ENCODE measurements at places on chromosomes 5 and 9.

DNA sequence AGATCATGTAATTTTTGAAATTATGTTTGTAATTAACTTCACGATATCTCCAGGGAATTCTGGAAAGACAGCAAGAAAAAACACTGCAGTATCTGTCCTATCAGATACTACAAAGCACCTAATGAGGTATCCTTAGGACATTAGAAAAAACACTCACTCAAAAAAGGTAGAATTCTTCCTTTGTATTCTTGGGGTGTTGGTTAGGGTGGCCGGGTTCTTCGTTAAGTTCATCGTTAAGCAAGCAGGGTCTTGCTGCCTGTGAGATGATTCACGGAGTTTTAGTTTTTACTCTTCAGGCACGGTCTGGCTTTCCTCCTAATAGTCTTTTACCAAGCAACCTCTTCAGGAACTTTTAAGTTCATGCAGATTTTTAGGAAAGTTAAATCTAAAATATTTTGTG, 91.4 kb upstream of the IRX4 start:
- DNase-seq, result no peak

GRCh38 chr5:104084896-104085295, 522.3 kb upstream of the NUDT12 start:
- DNase-seq, result no peak

- peak; percentile 9 for DNase-seq
Measured at GRCh38 chr5:43141211-43141610, 20.5 kb downstream of the ZNF131 start.

DNA sequence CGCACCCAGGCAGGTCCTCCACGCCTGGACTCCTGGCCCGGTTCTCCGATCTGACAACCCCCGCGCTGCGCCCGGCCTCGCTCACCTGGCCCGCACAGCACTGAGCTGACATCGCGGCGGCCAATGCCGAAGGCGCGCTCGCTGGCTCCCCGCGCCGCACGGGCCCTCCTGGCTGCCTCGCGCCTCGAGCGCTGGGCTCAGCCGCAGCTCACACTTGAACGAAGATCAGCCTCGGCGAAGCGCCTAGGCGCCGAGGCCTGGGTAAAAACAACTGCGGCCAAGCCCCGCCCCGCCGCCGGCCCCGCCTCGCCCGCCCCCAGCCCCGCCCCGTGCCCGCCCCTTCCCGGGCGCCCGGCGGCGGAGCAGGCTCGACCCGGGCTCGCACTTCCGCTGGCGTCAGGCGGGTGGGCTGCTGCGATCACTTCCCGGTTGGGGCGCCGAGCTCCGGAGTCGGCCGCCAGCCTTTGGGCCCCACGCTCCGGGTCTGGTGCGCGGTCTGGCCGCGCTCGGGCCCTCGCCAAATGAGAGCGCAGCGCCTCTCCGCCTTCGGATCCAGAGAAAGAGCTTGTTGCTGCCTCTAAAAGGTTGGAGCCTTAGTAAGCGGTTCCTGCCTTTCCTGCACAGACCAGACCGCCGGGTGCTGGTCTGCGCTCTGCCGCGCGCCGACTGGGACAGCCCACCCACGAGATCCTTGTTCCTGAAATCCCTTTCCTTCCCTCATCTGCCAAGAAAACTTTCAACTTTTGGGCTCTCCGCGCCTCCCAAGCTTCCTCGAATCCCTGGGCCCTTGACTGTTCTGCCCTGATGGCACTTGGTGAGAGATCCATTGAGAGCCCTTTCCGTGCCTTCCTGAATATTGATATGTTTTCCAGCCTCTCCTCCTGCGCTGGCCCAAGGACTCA, at the start of gene SERINC5:
SERINC5 (minus strand) TSS at position 238 of the 902 bp plus-strand sequence; CDS start at position 112, 126 bp downstream.
- peak; percentile 78 for DNase-seq

DNA sequence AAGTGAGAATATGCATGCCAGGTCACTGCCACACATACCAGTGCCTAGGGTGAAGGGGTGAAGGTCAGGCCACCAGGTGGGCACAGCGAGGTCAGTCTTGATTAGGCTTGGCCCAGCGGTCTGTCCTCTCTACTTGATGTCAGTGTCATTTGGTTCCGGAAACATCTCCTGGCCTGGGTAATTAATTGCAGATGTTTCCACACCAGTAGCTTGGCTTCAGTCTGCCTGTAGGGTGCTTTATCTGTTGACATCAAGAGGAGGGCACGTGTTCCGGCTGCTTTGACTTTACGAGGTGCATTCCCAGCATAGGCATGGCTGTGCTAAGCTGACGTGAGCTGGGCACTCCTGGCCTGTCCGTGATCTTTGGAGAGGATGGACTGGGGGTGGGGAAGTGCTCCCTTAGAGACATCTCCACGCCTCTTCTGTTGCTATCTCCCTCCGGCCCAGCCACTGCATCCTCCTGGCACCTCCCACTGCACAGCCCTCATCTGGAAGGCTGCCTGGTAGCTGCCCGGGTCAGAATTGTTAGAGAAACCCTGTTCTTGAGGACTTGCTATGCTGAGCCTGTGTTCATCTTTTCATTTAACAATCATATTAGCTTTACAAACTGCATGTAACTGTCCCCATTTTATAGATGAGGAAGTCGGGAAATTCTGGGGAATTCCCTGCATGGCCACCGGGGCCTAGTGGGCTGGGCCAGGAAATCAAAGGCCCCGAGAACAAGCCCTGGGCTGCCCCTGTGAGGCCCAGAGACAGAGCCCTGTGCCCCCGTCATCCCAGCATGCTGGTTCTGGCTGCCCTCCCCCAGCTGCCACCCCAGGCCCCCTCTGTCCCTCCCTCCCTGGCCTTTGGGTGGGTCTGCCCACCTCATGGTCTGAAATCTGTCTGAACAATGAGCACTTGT, 29.1 kb downstream of the JADE2 start:
- peak; percentile 72 for DNase-seq

- no peak for DNase-seq
Measured at GRCh38 chr5:102450313-102450990, 48.3 kb downstream of the SLCO6A1 start.

GRCh38 chr5:100430268-100431195, 104.6 kb upstream of the FAM174A start:
- peak; percentile 4 for DNase-seq

GRCh38 chr5:93600409-93601070, 17.5 kb downstream of the NR2F1 start:
- no peak for DNase-seq

- no peak for DNase-seq
Measured at GRCh38 chr5:156803404-156803803, 46.7 kb upstream of the PPP1R2B start.

- no peak for DNase-seq
Measured at GRCh38 chr9:32989660-32990059, 11.8 kb downstream of the APTX start.

DNA sequence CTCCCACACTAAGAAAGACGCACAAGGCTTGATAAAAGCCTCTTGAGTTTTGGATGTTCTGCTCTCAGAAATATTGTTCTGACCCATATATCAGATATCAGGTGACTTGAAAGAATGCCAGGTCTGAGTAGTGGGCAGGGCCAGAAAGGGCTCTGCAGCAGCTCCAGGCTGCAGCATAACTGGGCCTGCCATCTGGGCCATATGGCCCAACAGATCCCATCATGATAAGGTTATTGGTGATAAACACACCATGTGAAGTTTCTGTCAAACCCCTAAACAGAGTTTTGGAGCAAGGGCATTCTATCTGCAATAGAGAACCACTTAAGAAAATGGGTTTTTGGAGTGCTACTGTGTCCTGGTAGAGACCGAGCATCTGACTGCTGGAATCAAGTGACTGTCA, 29.8 kb upstream of the NPM1 start:
- DNase-seq, result no peak

DNA sequence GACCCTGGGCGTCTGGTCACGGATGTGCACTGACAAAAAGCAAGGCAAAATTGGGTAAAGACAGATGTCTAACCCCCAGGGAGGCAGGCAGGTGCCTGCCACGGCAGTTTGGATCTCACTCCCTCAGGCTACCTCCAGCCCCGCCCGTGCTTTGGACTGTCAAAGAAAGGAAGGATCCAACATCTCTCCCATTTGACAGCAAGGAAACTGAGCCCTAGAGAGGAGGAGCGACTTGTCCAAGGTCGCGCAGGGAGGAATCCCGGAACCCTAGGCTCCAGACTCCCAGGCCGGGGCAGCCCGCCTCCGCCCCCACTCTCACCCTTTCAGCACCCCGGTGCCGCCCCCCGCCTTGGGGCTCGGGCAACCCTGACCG, 376 bp downstream of the GOLGA1 start:
- no peak for DNase-seq

DNA sequence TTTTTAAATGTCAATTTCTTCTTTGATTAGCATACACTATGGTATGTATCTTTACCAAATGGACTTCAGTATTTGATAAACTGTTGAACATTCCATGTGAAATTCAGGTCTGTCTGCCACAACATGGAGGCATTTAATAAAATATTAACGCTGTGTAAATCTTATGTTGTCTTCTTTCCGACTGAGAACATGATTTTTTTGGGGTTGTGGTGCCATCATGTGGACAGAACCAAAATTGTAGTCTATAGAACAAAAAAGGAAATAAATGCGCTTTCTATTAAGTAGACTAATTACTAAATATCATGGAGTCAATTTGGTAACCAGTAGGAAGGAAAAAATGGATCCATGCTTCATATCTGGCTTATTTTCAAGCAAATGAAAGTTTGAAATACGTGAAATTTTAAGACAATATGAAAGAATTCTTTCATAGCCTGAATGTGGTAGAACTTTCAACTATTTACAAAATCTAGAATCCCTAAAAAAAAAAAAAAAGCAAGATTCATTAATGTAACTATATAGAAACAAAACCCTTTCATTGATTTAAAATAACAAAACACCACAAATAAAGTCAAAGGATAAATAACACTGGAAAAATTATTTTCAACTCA, 2.8 kb upstream of the PLK2 start:
- DNase-seq, result peak; percentile 21

DNA sequence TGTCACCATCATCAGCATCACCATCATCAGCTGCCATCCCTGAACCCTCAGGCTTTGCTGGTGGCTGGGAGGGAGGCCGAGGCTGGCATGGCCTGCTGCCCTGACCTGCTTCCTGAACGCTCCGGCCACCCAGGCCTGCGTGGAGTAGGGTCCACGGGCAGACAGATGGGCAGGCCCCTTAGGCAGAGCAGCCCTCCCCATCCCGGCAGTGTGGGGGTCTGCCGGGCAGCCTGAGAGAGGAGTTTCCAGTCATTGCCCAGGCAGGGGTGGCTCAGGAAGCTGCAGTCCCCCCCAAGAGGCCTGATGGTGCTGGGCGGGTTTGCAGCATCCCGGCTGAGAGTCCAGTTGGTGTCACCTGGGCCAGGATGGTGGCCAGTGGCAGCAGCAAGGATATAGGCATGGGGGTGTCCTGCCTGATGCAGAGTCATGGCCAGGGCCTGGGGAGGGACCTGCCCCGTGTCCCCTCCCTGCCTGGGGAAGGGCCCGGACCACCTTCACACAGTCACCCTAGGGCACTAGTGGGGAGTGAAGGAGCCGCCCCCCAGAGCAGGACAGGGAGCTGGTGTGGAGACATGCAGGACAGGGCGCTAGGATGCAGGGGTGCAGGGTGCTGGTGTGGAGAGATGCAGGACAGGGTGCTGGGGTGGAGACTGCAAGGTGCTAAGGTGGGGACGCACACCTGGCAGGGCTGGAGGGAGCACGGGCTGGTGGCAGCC, 7.7 kb upstream of the EGFL7 start:
- no peak for DNase-seq

DNA sequence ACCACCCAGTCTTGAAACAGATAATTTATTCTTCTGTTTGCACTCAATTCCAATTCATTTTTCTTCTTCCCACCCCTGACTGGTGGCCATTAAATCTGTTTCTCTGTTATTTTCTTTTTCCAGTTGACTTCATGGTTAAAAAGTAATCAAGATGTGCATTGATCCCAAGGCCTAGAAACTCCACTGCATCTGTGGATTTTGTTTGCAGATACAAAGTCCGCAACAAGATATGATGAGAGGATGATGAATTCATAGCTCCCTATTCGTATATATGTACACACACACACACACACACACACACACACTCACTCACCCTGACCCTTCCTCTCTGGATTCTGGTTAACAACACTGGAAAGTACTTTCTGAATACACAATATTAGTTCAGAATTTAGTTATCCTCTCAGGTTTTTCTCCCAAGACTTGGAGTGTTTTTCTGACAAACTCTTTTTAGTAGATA, 52.4 kb downstream of the CD180 start:
- no peak for DNase-seq

DNA sequence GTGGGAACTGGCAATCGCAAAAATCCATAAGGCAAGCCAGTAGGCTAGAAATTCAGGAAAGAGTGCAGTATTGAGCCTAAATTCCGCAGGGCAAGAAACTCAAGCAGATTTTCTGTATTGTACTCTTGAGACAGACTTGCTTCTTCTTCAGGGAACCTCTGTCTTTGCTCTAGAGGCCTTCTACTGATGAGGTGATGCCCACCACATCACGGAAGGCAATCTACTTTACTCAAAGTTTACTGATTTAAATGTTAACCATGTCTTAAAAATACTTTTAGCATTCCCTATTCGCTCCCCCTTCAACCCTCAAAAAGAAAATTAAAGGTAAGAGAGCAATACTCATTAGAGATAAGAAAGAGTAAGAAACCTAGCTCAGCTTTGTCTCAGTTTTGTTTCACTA, 11.3 kb downstream of the IL7R start:
- DNase-seq, result no peak

DNA sequence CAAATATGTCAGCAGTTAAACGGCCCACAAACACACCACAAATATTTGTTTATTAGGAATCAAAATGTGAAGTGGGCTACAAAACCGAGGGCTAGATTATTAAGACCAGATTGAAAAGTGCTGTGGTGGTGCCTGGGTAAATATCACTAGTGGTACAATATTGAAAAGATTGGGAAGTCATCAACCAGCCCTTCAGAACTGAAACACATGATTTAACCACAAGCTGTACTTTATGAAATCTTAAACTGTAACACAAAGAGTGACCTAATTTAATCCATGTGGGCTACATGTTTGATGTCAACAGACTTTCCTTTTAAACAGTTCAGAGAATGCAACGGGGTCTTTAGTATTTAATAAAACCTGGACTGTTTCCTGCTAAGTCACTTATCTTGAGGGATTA, 182.3 kb downstream of the SPATA31D1 start:
- no peak for DNase-seq

DNA sequence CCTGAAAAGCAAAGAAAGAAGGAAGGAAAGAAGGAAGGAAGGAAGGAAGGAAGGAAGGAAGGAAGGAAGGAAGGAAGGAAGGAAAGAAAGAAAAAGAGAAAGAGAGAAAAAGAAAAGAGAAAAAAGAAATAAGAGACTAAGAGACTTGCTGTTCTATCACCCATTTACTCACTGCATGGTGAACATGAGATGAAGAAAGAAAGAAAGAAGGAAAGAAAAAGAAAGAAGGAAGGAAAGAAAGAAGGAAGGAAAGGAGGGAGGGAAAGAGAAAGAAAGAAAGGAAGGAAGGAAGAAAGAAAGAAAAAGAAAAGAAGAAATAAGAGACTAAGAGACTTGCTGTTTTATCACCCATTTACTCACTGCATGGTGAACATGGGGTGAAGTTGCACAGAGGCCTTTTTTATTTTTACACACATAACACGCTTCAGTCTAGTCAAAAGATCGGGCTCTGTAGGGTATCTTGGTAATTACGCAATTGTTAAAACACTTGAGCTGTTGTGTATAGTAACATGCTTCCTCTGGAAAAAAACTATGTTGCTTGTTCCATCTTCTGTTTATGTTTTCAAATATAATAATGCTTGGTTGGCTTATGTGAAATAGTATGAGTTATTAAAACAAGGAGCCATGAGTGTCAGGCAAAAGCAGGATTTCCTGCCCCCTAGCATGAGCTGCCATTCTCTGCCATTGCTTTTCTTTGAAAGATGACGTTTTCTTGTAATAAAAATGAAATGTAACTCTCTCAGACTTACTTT, 119.3 kb upstream of the ZNF608 start:
- DNase-seq, result no peak

GRCh38 chr5:157917899-157918809, 59.2 kb upstream of the CLINT1 start:
- peak; percentile 34 for DNase-seq

Measured in hepatic stellate cell (primary cell).